Naive thymus-derived CD4-positive, alpha-beta T cell (primary cell): ENCODE measurements at places on chromosomes 7 and 10. TPM values are rescaled to one million over a fixed set of nuclear protein-coding genes. Genes with fewer than 3 reads are reported as not detected.

DNA sequence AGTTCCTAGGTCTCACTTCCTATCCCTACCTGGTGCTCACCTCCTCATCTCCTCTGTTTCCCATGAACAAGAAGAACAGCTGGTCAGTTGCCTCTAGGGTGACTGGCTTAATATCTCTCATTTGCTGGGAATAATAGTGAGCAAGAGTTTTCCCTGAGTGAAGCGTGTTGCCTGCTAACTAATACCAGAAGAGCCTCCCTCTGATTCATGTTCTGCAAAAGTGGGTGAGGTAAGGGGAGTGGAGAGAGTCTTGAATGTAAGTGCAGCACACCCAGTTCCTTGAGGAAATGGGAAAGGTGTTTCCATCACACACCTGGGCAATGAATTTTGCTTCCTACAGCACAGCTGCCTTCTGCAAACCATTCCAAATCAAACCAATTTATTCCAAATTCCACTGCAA lies 29.6 kb downstream of the FZD1 start:
- DNase-seq, result no peak

DNA sequence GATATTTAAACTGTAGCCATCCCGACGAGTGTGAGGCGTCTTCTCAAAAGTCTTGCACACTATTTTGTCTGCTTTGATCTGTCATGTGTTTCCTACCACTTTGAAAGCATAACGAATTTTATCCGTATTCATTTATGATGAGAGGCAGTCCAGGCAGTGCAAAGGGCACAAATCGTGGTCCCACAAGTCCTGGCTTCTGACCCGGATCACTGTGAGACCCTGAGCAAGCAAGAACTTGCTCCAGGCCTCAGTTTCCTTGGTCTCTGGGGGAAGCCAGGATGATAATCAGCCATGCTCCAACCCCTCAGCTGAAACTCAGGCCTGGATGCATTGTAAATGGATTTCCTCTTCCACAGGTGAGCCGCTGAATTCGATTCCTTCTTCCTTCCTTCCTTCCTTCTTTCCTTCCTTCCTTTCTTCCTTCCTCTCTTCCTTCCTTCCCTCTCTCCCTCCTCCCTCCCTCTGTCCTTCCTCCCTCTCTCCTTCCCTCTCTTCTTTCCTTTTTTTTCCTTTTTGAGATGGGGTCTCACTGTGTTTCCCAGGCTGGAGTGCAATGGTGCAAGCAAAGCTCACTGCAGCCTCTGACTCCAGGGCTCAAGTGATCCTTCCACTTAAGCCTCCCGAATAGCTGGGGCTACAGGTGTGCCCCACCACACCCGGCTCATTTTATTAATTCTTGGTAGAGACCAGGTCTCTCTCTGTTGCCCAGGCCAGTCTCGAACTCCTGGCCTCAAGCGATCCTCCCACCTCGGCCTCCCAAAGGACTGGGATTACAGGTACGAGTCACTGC lies 18.4 kb upstream of the ZKSCAN1 start:
- DNase-seq, result no peak

DNA sequence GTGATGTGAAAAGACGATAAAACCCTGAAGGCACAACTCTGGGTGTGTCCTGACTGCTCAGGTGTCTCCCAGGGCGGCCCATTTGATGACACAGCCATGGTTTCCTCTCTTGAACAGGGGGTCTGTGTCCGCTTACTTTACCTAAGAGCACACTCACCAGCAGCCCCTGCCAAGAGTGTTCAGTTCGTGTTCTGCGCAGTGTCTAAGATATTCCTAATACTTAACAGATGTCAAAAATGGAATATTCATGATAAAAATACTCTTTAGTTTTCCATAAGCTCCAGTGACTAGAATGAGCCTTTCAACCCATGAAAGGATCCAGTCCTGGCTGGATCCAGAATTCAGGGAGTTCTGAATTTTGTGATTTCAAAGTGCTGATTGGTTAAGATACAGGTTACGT lies 492.4 kb downstream of the TNS3 start:
- no peak for DNase-seq

GRCh38 chr10:44418637-44419036 lies 33.7 kb upstream of the CXCL12 start:
- no peak for DNase-seq

GRCh38 chr7:128963327-128963757 lies 25.6 kb downstream of the IRF5 start:
- no peak for DNase-seq

DNA sequence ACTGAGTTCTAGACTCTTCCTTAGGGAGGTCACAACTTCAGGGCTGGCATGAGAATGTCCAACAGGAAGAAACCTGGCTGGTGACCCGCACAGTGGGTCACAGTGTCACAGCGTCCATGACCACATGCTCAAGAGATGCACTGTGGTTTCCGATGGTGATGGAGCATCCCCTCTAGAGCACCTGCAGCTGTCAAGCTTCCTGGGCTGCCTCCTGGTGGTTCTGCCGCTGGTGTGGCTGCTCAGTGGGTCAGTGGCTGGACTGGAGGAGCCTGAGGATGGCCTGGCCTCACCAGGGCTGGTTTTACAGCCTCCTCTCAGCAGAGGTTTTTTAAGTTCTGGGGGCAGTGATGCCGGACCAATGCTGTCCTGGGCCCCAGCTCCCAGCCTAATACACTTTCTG lies 149.3 kb downstream of the SH3PXD2A start:
- no peak for DNase-seq

DNA sequence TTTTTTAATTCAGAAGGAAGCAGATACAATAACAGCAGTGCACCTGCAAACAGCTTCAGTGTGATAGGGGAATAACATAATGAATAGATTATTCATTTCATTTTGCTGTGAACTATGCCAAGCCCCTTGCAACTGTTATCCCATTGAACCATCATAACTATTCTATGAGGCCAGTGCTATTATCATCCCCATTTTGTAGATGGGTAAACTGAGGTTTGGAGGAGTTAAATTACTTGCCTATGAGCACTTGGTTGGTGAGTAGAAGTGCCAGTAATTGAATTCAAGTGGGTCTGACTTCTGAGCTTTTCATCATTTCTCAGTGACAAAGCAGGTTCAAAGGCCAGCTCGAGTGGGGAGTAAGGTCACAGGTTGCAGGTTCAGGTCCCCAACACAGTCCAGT lies 16.8 kb upstream of the XPNPEP1 start:
- no peak for DNase-seq

DNA sequence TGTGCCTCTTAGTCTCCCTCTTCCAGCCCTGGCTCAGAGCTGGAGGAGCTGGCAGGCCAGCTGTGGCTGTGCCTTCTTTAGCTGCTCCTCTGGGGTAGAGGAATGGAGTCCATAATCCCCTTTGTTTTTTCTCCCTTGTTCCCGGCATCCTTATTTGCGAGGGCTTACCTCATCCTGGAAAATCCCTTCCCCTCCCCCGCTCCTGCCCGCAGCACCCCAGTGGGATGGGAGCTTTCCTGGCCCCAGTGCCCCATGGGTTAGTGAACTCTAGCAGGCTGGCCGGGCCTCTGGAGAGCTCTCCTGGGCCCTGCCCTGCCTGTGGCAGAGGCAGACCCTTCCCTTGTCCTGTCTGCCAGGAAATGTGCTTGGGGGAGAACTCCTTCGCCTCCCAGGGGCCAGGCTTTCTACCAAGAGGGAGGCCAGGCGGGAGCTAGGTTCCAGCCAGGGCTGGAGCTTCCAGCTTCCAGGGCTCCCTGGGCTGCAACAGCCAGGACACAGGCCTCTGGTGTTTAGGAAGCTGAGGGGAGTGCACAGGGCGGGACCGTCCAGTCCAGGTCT lies 16.5 kb upstream of the TRIM8 start:
- DNase-seq, result no peak

GRCh38 chr10:77291596-77292505 lies 345.8 kb downstream of the KCNMA1 start:
- no peak for DNase-seq

DNA sequence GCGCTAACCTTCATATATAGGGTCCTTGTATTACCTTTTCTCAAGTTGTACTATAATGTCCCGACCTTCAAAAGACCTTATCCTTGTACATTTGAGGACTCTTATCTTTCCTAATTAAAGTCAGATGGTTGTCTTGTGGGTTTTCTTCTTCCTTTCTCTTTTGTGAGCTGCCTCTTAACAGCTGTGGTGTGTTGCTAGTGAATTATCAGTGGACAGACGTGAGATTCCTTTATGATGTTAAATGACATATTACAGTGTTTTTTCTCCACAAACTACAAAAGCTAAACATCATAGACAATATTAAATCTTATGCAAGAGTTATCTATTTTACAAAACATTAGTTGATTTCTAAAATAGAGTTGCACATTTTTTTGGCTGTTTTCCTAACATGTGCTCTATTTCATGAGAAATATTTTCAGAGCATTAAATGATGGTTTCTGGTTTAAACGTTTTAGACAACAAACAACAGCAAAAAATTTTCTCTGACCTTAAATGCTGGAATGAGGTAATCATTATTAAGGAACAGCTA lies 272.2 kb upstream of the NPVF start:
- no peak for DNase-seq

- DNase-seq, result no peak
Observed at GRCh38 chr7:150466477-150466876, 16.0 kb downstream of the GIMAP8 start.

- DNase-seq, result no peak
Observed at GRCh38 chr10:114823077-114823463, 1.5 kb downstream of the FHIP2A start.

- DNase-seq, result no peak
Observed at GRCh38 chr7:31687024-31687748, at the start of gene PPP1R17. Gene PPP1R17 (plus strand): TSS chr7:31687215. CDS start chr7:31692442, 5,227 bp downstream.

GRCh38 chr7:1309996-1310395 lies 77.3 kb downstream of the UNCX start:
- no peak for DNase-seq

GRCh38 chr7:151409667-151410404 lies at the start of gene WDR86:
Gene WDR86 (minus strand): TSS chr7:151410038. CDS start chr7:151409589, 449 bp downstream.
- no peak for DNase-seq

The PAOX gene
- total RNA-seq, result 8.1 TPM

The MRC1 gene
- total RNA-seq, result 0.05 TPM in 1 of 2 replicates, not detected in the other

The HECW1 gene
- not detected in 2 replicates for total RNA-seq

The CRTAC1 gene
- total RNA-seq, result not detected

The NPFFR1 gene
- total RNA-seq, result not detected in 2 replicates
